ENCODE measurements at places on chromosomes 16 and 17.

DNA sequence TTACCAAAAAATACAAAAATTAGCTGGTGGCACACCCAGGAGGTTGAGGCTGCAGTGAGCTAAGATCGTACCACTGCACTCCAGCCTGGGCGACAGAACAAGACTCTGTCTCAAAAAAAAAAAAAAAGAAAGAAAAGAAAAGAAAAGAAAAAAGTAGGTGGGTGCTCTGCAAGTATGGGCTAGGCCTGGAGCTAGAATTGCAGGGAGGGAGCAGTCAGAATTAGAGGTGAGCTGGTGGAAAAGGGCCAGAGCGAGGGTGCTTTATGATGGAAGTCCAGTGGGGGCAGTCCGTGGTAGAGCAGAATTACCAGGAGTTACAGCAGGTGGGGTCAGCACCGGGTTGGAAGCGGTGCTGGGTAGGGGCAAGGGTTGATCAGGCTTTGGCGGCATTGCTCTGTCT is 57.0 kb upstream of the KDM6B start:
- no peak for DNase-seq

- no peak for DNase-seq
Observed at GRCh38 chr16:22126037-22126558, 33.8 kb downstream of the VWA3A start.

DNA sequence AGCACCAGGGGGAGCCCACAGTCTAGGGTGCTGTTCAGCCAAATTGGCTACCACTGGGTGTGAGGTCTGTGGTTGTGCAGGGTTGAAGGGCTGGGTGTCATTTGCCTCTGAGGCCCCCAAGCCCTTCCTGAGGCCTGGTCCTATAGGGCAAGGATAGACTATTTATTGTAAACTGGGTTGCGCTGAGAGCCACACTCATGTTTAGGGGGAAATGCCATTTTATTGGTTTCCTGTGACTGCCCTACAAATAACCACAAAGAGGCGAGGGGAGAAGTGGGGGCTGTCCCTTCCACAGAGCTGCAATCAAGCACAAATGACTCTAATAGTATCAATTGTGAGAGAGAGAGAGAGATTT is 3.6 kb upstream of the ZCCHC14 start:
- DNase-seq, result peak; percentile 24

DNA sequence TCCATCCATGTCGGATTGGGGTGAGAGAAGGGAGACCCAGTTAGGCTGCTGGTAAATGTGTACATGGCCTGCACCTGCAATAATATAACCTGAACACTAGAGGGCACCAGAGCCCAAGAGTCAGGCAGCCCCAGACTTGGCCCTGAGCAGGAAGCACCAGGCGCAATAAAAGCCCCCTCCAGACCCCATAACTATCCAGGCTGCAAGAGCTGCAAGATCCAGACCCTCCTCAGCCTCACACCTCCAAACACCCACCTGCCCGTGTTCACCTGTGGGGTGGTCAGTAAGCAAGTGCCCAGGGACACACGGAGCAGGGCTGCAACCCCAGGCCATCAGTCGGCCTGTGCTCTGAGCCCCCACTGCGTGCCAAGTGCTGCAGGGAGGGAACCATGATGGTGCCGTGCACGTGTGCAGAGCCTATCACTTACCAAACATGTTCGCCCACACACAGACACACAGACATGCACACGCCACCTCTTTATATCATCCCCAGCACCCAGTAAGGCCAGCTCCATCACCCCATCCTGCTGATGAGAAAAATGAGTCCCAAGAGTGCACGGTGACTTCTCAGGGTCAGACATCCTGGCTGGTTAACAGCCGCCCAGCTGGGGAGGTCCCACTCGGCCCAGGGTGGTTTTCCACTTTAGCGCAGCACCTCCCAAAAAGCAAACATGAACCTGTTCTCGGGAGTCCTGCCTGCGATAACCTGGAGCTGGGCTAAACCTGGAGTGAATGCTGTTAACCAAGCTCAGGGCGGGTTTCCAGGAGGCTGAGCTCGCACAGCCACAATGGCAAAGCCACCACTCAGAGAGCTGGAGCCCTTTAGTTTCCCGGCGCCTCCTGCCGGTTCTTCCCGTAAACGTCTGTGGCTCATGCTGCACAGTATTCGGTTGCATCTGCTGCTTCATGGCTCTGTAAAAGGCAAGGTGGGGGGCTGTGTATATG is 439.8 kb downstream of the SOX9 start:
- DNase-seq, result peak; percentile 8

DNA sequence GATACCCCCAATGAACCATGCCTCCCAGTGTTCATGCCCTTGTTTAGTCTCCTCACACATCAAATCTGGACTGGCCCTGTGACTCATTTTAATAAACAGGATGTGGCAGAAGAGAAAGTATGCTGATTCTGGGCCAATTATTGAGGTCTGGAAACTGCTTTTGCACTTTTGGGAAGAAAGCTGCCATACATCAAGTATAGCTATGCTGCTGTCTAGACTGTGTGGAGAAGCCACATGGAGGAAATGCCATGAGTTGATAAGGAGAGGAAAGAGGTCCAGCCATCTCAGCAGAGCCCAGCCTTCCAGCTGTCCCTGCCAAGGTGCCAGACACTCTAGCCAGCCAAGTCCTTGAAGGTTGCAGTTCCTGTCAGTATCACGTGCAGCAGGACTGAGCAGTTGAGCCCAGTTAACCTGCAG is 16.7 kb downstream of the RPRML start:
- DNase-seq, result no peak

DNA sequence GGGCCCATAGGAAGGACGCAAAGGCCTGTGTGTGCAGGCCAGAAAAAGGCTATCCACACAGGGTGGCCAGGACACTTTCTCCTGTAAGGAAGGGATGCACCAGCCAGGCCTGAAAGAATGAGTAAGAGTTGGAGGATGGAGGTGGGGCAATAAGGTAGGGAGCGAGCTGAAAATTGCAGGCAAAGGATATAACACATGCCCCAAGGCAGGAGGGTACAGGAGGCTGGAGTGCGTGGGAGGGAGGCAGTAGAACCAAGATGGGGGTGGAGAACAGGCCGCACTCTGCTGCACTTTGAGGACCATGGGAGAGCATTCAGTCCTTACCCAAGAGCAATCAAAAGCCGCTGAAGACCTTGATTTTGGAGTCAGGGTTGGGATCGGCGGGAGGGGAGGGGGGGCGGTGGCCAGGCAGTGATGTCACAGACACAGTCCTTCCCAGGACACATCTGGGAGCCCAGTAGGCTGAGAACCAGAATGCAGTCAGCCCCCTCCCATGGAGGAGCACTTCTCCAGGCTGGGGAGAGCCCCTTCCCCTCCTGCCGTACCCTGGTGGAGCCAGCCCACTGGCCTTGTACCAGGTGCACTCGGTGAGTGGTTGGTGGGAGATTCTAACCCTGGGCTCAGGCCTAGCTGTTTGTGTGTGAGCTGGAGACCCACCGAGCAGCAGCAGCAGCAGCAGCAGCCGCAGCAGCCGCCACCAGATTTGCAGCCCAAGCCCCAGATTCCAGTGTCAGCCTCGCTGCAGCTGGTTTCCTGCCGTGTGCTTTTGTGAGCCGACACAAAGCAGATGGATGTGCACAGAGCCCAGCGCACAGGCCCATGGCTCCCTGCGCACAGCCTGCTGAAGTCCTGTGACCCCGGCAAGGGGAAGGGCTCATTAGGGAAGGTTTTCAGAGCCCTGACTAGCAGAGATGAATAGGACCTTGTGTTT is 17.5 kb downstream of the ANKRD40 start:
- DNase-seq, result no peak

DNA sequence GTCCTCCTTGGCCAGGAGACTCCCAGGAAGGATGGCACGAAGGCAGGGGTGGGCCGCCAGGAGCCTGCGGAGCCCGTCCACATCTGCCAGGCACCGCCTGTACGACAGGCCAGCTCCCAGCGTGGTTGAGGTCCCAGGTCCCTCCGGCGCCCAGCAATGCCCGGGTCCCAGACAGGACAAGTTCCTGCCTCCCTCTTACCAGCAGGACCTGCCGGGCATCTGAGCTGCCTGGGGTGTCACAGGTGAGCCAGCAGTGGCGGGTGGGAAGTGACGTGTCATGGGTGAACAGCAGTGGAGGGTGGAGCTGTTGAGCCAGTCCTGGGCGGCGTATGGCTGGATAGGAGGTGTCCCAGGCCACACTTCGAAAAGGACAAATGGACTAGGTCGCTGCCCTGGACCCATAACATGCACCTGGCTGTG is 15.7 kb upstream of the BAHCC1 start:
- DNase-seq, result no peak

DNA sequence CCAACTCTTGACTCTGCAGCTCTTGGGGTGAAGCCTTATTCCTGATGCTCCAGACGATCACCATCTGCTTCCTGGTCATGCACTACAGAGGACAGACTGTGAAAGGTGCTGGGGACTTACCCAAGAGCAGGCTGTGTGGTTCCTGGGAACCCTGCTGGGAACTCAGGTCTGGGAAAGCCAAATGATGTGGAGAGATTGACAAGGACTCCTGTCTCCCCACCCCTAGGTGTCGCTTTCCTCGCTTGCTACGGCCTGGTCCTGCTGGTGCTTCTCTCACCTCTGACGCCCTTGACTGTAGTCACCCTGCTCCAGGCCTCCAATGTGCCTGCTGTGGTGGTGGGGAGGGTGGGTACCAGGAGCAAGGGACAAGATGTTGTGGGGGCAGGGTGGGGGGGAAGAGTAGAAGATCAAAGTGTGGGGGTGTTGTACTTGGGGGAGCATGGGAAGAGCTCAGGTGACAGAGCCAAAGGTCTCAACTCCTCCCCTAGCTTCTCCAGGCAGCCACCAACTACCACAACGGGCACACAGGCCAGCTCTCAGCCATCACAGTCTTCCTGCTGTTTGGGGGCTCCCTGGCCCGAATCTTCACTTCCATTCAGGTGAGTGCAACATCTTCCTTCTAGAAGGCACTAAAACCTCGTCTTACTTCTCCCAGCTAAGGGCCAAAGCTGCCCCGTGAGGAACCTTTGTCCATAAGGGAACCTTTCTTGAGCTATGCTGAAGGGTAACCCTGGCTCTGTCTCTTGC is 3.0 kb downstream of the SOX15 start:
- no peak for DNase-seq

DNA sequence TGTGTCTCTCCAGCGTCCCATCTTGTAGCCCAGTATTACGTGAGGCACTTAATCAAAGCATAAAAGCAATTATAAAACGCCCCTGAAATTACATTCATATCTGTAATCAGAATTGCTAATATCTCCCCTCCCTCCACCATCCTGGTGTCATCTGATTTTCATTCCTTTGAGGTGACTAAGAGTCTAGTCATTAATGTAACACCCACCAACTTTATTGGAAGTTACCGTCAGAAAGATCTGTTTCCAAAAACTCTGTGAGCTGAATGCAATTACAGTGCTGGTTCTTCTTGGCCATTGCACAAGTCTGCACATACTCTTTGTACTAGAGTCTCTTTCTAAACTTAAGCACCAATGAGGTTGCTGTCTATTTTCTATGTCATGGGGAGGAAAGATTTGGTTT is 12.5 kb upstream of the MAF start:
- DNase-seq, result no peak

DNA sequence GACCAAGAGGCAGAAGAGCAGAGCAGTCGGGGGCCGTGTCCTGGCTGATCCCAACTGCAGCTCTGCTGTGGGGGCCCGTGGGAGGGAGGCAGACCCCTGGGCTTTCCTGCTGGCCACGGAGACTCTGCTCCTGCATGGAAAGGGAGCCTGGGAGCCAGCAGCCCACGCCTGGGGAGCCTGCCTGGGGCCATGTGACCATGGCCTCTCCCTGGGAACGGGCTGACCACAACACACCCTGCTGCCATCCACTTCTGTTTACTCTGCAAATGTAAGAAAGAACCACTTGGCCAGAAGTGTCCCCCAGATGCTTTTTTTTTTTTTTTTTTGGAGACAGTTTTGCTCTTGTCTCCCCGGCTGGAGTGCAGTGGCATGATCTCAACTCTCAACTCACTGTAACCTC is 2.0 kb upstream of the TEDC2 start:
- DNase-seq, result no peak

DNA sequence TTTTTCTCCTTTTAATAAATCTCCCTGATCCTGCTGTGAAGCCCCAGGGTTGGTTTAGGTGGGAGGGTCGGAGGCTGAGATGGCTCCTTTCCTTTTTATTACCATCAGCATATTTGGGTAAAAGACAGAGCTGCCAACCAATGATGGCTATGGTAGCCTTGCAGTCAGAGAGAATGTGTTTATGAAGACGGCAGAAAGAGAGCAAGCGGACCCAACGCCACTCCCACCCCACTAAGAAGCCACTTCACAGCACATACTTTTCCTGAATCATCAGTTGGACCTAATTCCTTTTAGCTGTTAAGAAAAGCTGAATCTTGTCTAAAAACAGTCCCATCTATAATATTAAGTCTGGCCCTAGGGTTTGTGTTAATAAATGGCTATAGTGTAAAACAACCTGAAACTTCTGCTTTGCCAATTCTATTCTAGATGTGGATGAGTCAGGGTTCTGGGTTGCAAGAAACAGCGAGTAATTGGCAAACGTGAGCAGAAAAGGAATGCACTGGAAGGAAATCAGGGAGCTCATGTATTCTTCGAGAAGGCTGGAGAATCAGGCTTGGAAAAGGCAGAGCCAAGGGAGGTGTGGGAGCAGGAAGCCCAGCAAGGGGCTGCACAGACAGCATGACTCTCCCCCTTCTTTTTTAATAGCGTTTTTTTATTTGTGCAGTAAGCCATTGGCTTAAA is 34.0 kb upstream of the PRKCA start:
- no peak for DNase-seq

- no peak for DNase-seq
Observed at GRCh38 chr16:76932541-76933211, 258.3 kb upstream of the MON1B start.

Measured in CD4-positive, alpha-beta T cell treated with Interferon gamma for 1 hour (primary cell).